ENCODE measurements at places on chromosomes 11 and 22.

DNA sequence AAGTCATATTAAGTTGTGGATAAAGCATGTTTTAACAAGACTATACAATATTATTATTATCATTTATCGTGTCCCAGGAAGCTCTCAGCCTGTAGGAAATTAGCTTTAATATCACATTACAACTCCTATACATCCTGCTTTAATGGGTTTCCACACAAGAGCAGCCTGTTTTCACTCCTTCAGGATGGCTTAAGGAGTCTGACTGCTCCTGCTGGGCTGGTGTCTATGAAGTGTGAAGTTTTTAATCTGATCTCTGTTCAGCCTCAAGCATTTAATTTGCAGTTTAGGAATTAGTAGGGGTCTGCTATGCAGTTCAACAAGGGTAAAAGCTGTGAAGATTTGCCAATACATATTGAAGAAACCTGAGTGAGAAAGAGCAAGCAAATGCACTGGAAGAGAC, 653.4 kb upstream of the LRRC4C start:
- DNase-seq = no peak

GRCh38 chr11:8794677-8795103, 112.1 kb downstream of the RPL27A start:
- no peak for DNase-seq

DNA sequence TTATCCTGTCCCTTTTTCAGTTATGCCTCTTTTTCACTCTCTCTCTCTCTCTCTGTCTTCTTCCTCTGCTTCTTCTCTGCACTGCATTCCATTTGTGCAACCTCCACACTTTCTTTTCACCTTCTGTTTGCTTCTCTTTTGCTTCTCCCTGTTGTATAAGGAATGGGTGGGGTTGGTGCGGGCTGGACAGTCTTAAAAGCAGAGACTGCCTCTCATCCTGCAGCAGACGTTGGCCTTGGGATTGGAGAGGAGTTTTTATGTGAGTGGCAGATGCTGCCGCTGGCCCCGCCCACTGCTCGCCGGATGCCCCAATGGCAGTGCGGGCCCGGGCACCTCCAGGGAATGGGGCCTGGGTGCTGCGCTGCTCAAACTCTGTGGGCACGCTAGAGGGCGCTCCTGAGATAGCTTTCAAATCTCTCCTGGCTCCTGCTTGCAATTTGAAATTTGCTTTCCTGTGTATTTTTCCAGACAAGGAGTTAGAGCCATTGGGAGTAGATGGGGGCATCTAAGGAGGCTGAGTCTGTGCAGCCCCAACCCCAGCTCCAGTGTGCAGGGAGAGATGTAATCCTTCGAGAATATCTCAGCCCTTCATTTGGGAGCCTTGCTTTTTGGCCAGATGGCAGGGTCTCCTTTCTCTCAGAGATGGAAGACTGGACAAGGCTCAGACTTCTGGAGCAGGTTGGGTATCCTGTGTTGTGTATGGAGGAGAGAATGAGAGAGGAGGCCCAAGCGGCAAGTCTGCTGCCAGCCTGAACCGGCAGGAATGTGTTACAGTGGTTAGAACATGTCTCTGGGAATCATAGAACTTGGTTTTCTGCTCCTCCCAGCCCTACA, 81.2 kb downstream of the GRAMD1B start:
- peak; percentile 95 for DNase-seq

- DNase-seq = peak; percentile 82
Observed at GRCh38 chr22:50620593-50621355, 7.2 kb downstream of the ARSA start.

DNA sequence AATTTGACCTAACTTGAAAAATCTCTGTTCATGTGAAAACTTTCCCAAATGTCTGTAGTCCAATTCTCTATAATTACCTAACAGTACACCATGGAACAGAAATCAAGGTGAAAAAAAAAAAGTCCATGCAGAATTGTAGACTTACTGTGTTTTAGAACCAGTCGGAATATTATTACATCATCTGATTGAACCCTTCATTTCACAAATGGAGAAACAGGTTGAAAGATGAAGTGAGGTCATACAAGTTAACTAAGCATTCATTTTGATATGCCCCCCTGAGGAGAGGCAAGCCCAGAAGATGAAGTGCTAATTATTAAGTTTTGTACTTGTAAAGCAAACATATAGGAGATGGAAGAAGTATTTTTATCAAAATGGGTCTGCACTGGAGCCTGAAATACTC, 179.4 kb downstream of the WNT11 start:
- no peak for DNase-seq

DNA sequence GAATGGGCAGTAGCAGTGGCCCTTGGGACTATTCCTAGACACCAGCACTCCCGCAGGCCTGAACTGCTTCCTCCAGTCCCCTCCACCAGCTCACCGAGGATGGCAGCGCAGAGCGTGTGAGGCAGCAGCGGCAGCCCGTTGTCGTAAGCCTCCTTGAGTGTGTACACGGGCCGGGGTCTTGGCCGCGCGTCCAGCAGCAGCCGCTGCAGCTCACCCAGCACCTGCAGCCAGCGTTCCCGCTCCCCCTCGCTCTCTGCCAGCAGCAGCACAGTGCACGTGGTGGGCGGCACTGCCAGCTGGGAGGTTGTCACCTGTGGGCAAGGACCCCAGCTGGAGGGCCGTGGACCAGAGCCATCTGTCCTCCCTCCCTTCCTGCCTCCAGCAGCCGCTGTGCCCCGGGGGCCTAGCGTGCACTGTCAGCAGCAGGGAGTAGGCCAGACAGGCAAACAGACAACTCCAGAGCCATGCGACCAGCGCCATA, 13.0 kb downstream of the CDC42BPG start:
- DNase-seq = no peak

GRCh38 chr11:84437071-84437980, 1151.2 kb upstream of the CCDC90B start:
- peak; percentile 3 for DNase-seq

GRCh38 chr11:67102664-67103063, 16.4 kb upstream of the KDM2A start:
- DNase-seq = no peak

GRCh38 chr11:119108857-119109221, 1.7 kb downstream of the C2CD2L start:
- no peak for DNase-seq

GRCh38 chr11:45812581-45813548, 7.9 kb downstream of the SLC35C1 start:
- no peak for DNase-seq

DNA sequence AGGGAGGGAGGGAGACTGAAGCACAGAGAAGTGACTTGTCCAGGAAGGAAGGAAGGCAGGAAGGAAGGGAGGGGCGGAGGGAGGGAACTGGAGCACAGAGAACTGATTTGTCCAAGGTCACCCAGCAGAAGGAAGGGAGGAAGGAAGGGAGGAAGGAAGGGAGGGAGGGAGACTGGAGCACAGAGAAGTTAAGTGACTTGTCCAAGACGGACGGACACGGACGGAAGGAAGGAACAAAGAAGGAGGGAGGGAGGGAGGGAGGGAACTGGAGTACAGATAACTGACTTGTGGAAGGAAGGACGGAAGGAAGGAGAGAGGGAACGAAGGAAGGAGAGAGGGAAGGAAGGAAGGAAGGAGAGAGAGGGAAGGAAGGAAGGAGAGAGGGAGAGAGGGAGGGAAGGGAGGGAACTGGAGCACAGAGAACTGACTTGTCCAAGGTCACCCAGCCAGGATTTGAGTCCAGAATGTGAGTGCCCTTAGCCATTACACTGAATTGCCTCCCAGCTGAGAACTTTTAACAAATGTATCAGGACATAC, 1.5 kb downstream of the SLC35F2 start:
- DNase-seq = no peak

- no peak for DNase-seq
Observed at GRCh38 chr22:49903322-49904039, 14.8 kb downstream of the ALG12 start.

DNA sequence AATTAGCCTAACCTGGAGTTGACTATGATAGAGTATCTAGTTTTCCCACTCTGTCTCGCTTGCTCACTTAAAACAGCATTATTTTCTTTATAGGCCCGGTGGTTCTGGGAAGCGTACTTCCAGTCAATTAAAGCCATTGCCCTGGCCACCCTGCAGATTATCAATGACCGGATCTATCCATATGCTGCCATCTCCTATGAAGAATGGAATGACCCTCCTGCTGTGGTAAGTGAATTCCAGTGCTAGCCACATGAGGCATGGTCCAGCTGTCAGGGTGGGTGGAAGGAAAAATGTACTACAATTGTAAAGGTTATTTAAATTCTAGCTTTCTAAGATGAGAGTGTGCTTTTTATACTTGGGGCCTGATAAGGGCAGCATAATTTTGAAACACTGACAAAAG, 76.0 kb downstream of the EXT2 start:
- DNase-seq = no peak

DNA sequence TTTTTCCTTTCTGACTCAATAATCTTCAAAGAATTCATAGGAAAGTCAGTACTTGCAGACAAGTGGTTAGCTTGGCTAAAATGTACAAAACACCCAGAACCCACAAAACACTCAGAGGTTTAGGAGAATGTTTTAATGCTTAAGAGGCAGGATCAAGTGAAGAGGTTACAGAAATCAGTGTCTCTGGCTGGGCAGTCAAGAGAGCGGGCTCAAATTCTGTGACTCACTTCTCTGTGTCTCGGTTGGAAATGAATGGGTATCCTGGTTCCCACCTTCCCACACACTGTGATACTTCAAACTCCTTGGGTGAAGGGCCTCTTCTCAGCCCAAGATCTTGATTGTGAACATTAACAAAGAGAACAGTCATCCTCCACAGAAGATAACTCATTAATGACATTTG, 3.8 kb downstream of the MPEG1 start:
- DNase-seq = no peak

- DNase-seq = no peak
Observed at GRCh38 chr11:37978647-37979046, 1380.6 kb upstream of the RAG2 start.

- no peak for DNase-seq
Observed at GRCh38 chr11:133559382-133559781, 27.1 kb upstream of the OPCML start.

DNA sequence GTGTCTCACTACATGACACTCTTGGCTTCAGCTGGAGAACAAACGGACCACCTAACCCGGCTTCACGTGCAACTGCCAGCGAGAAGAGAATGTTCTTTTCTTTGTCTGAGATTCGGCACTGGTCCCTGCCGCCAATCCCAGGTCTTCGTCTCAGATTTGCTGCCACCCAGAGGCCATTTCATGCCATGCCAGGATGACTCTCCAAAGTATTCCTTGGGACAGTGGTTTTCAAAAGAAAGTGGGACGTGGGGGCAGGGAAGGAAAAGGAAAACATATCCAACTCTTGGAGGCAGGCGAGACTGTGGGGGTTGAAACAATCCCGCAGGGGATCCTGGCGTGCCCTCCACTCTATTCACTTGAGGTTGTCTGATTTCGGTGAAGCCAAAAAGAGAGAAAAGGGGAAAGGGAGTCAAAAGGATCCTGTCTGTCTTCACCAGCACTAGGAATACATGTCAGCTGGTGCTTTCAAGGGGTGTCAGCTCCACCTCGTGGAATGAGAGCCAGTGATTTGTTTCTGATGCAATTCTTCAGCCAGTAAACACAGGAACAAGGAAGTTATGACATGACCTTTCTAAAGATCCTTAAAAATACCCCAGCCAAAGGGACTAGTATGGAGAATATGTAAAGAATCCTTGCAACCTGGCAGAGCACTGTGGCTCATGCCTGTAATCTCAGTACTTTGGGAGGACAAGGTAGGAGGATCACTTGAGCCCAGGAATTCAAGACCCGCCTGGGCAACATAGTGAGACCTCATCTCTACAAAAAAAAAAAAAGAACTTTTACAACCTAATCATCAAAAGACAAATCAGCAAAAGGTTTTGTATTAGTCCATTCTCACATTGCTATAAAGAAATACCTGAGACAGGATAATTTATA, 41.0 kb upstream of the APLNR start:
- peak; percentile 76 for DNase-seq

DNA sequence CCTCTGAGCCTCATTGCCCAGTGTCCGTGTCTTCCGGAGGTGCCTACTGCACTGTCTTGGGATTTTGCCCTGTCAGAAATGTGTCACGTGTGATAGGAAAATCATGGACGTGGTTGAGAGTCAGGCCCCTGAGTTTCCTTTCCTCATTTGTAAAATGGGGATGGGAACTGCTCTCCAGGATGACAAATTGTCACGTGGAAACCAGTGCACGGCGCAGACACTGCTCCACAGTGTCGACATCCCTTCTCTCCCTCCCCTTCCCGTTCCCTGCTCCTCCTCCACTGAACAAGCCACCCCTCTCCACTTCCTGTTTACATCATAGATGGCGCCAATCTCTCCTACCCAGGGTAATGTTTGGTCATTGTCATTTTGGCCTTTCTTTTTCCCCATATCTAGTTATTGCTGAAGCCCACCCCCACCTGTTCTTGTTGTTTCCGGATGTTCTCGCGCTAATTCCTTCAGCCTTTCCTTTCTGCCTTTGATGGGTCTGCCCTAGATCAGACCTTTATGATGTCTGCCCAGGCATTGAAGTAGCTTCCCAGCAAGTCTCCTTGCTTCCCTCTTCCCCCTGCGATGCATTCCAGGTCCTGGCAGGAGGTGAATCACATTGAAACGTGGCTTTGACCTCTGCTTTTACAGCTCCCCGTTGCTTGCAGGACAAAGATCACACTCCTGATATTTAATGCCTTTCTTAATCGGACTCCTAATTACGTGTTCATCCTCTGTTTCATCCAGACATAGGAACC, 91.8 kb downstream of the TBC1D22A start:
- no peak for DNase-seq

- DNase-seq = no peak
Observed at GRCh38 chr22:19062943-19063308, 59.3 kb downstream of the DGCR2 start.

- no peak for DNase-seq
Observed at GRCh38 chr22:21047730-21048129, 2.0 kb downstream of the LRRC74B start.

- no peak for DNase-seq
Observed at GRCh38 chr11:99443276-99443675, 422.5 kb downstream of the CNTN5 start.

DNA sequence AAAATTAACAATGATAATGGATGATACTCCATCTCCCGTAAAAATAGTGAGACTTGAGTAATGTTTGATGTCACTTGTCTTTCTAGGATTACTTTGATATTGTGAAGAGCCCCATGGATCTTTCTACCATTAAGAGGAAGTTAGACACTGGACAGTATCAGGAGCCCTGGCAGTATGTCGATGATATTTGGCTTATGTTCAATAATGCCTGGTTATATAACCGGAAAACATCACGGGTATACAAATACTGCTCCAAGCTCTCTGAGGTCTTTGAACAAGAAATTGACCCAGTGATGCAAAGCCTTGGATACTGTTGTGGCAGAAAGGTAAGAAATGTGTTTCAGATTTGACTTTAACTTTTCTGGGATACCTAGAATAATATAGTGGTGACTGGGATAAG, 48.0 kb upstream of the L3MBTL2 start:
- DNase-seq = no peak

GRCh38 chr22:35950262-35950661, 78.4 kb downstream of the RBFOX2 start:
- DNase-seq = no peak

DNA sequence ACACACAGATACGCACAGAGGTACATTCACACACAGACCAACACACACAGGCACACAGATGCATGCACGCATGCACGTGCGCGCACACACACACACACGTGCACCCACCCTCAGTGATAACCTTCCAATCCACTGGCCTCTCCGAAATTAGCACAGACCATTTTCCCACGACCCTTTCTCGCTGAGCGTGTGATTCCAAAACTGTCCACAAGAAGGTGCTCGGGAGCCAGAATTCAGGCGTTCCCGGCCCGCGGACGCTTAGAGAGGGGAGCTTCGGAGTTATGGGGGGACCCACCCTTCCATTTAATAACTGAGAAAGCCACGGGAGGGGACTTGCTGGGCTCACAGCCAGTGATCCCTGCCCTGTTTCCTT, 33.8 kb upstream of the SLC35C1 start:
- peak; percentile 75 for DNase-seq

Measured in AG08396 (cell line).